Right forelimb (tissue), 1 donor: ENCODE measurements at places on chromosomes 5 and 9.

GRCh38 chr5:175836737-175837136 is 34.6 kb upstream of the CPLX2 start:
- DNase-seq: no peak

DNA sequence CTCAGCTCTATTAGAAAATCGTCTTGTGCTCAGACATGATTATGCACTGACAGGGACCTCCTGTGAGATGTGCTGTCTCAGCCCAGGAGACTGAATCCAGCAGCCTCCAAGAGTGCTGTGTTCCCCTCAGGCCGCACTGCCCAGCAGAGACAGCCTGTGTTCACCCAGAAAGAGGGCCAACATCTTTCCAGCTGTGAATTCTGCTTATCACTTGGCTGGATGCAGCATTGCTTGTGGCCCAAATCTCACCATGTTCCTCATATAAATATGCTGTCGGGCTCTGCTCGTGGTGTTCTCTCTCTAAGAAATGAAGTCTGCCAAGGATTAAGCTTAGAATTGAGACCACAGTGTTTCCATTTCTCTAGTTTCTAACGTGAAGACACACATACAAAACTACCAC is 983.0 kb upstream of the WWC1 start:
- no peak for DNase-seq

- no peak for DNase-seq
Observed at GRCh38 chr5:96875791-96876291, 459 bp upstream of the ERAP2 start.

DNA sequence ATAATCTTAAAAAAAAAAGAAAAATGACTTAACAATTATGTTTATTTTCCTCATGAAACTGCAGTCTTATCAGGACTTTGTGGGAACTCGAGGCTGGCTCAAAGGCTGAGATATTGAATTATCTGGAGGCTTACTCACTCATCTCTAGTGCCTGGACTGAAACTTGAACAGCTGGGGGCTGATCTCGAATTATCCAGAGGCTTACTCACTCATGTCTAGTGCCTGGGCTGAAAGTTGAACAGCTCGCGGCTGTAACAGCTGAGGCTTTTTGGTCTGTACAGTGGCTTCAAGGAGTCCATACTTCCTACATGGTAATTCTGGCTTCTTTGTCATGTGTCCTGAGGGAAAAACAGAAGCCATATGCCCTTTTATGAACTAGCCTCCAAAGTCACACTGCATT is 371.9 kb downstream of the CETN3 start:
- DNase-seq: no peak

DNA sequence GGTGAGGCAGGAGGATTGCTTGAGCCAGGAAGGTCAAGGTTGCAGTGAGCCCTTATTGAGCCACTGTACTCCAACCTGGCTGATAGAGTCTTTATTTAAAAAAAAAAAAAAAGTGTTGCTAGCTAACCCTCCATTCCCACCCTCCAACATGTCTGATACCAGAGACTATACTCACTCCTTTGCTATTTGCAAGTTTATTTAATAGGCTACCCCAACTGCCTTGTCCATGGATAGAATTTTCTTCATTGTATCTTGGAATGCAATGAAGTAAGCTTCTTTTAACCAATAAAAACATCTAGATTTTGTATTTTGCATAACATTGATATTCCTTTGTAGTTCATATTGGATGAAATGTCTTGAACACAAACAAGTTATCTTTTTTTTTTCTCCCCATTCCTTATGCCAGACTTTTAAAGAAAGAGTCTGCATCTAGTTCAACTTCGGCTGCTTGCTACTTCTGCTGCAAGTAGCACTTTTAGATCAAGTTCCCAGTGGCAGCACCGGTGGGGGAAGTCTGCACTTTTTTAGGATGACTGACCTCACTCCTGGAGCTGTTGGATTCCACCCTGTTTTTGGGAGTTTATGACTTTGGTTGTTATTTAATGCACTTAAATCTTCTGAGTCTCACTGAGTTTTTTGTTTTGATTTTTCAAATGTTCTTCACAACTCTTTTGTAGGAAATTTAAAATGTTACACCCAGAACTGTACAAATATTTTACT is 112.5 kb downstream of the UHRF2 start:
- DNase-seq: no peak

- DNase-seq: no peak
Observed at GRCh38 chr9:8189881-8190280, 390.3 kb upstream of the DMAC1 start.

DNA sequence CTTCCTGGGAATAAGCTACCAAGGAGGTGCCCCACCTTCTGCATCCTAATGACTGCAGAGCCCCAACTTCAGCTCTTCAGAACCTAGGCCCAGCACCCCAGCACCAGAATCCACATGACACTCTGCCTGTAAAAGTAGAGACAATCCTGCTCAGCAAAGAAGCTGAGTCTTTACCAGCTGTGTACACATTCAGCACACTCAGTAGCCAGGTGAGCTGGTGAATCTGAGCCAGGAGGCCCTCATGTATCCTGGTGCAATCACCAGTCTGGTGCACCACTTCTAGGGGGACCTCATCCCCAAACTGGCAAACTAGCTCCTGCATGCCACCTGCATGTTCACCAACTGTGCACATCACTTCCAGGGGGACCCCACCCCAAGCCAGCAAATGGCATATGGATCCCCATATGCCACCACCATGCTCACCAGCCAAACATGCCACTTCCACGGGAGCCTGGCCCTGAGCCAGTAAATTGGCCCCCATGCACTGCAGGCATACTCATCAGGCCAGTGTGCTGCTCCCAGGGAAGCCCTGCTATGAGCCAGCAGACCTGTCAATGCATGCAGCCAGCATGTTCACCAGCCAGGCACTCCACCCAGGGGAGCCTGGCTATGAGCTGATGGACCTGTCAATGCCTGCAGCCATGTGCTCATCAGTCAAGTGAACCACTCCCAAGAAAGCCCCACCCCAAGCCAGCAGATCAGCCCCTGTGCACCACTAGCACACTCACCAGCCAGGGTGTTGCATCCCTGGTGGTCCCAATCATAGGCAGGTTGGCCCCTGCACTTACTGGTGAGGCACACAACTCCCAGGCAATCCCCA is 15.6 kb upstream of the BTNL9 start:
- no peak for DNase-seq

DNA sequence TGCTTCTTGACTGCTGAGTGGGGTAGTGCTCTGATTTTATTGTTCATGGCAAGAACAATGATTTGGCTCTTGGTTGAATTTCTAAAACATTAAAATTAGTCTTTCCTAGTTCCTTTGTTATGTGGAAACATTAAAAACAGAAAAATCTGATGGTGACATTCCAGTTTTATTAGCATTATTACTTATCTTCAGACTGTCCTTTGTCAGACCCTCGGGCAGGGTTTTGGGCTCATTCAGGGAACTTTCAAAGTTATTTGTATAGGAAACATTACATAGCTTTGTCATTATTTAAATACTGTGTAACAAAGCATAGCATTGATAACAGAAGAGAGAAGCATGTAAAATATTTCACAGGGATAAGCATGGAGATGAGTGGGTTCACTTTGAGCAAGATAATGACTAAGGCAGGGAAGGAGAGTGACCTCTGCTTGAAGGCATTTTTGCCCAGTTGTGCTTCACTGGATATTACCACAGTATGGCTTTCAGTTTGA is 119.9 kb downstream of the KDM4C start:
- DNase-seq: no peak

- DNase-seq: no peak
Observed at GRCh38 chr5:150114773-150115408, 28.5 kb upstream of the CSF1R start.

GRCh38 chr5:392431-392988 is 50.5 kb upstream of the EXOC3 start:
- no peak for DNase-seq

- DNase-seq: no peak
Observed at GRCh38 chr9:35002623-35003022, 13.1 kb downstream of the DNAJB5 start.

GRCh38 chr5:16548115-16548514 is 68.7 kb downstream of the RETREG1 start:
- no peak for DNase-seq

DNA sequence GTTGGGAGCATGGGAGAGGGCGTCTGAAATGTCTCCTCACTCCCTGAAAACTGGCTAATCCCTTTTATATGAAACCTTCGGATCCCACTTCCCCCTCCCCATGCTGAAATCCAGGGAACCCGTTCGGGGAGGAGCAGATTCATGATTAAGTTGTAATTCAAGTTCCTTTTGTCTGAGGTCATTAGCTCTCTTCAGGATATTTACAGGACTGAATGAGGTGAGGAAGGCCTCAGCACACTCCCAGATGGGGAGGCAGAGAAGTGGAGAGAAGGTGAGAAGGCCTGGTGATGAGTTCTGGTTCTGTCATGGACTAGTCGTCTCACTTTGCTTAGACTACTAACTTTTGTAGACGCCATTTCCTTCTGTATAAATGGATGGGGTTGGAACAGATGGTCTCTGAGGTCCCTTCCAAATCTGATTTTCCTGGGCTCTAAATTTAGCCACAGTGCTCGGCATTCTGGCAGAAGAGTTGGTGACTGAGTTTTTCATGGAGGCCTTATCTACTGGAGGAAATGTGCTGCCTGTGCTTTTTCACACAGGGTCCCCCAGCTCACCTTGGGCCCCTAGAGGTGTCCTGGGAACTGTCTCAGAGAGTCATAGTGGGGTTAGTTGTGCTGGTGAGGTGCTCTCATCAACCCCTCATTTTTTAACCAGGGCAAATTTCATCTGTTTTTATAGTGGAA is 62.3 kb downstream of the PRDM6 start:
- DNase-seq: no peak

DNA sequence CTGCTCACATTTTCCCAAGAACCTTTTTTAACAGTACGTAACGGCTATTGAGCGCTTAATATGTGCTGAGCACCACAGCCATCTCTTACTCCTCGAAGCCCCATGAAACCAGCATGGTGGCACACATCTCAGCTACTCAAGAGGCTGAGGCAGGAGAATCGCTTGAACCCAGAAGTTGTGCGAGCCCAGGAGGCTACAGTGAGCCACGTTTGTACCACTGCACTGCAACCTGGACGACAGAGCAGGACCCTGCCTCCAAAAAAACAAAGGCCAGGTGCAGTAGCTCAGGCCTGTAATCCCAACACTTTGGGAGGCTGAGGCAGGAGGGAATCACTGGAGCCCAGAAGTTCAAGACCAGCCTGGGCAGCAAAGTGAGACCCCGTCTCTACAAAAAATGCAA is 28.2 kb downstream of the AQP7 start:
- DNase-seq: no peak

- DNase-seq: no peak
Observed at GRCh38 chr9:90287567-90288274, 354.9 kb downstream of the DIRAS2 start.

GRCh38 chr5:1011741-1012312 is 3.2 kb downstream of the NKD2 start:
- no peak for DNase-seq

DNA sequence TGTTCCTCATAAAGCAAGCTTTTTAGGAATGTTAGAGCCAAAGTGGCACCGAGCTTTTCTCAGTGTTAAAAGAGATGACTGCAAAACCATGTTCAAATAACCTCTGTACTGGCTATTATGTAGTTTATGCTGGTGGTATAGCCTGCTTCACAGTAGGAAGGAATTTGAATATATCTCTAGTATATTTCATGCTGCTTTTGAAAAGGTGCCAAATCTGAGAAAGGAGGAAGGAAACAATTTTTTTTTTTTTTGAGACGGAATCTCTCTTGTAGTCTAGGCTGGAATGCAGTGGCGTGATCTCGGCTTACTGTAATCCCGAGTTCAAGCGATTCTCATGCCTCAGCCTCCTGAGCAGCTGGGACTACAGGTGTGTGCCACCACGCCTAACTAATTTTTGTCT is 13.5 kb downstream of the CREBRF start:
- no peak for DNase-seq

DNA sequence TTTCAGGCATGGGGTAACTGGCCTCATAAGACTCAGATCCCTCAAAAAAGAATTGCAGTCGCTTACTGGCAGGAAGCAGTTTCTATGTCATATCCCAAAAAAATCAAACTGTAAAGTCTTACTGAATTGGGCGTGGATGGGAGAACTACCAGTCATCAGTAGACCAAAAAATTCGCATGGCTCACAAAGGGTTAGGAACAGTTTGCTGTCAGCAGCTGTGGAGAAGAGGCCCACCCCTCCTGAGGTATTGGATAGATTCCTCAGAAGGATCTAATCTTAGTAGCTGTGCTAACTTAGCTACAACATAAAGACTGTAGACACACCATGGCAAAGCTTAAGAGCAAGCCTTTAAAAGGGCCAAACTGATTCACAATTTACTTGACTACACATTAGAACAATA is 478.3 kb upstream of the FTMT start:
- DNase-seq: no peak

- DNase-seq: no peak
Observed at GRCh38 chr5:145360936-145361335, 474.2 kb downstream of the PRELID2 start.

DNA sequence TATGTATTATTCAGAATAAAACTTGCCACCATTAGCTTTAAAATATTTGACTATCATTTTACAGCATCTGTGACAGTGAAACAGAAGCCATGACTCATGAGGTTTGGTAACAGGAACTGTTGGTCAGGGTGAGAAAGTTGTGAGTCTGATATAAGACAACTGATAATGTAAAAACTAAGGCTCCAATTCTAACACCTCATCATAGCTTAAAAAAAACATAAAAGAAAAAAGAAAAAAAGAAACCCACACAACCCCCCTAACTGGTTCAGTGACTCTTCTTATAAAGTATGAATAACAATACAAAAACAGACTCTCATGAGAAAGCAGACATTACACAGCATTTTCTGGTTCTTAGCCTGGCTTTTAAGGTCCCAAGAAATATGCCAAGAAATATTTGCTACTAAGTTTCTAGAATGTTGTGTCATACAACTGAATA is 85.8 kb downstream of the MRPS27 start:
- DNase-seq: no peak

DNA sequence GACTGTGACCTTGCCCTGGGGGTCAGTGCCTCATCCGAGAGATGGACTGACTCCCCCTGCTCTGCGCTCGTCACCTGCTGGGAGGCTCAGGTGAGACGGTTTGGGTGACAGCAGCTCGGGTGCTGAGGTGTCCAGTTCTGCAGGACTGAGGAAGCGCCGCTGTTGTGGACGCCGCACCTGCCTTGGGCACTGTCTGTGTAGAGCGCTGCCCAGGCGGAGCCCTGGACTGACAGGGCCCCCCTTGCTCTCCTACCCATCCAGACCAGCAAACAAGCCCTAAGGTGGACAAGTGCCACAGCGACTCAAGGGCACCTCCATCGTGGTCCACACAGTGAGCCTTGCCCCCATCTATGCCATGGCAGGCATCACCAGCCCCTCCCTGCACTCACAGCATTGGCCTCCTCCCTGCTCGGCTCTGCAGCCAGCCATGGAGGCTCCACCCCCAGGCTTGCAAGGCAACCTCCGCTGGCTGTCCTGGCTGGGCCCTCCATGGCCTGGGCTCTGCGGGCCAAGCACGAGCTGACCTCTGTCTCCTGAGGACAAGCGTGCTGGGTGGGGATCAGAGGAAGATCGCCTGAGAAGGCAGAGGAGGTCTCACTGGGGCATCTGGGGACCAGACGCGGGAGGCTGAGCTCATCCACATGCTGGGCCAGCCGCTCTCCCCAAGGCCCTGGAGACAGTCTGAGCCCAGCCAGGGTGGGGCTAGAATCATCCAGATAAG is 87.1 kb upstream of the COL5A1 start:
- no peak for DNase-seq
